ENCODE measurements at places on chromosomes 6 and 20.

DNA sequence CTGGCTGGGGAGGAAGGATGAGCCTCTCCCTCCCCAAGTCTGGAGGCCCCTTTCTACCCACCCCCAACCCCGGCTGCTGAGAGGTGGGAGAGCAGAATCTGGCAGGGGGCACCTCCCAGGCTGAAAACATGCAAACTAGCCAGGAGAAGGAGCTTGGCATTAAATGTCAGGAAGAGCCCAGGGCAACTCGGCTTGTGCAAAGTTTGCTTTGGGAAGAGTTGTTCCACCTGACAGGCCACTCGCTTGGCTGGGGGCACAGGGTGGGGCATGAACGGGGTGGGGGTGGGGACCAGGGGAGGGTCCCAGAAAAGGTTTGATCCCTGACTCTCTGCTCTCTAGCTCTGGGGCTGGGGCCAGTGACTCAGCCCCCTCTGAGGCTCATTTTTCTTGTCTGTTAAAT is 3.0 kb downstream of the SPDEF start:
- H3K4me3 ChIP-seq = no peak overlapping the region
- H3K4me1 ChIP-seq = 0 out of 2 replicates have a peak, but pooled peaks cover 4% of the 10 kb centered on the region
- H3K27me3 ChIP-seq = no peaks in the 10 kb centered on the region

DNA sequence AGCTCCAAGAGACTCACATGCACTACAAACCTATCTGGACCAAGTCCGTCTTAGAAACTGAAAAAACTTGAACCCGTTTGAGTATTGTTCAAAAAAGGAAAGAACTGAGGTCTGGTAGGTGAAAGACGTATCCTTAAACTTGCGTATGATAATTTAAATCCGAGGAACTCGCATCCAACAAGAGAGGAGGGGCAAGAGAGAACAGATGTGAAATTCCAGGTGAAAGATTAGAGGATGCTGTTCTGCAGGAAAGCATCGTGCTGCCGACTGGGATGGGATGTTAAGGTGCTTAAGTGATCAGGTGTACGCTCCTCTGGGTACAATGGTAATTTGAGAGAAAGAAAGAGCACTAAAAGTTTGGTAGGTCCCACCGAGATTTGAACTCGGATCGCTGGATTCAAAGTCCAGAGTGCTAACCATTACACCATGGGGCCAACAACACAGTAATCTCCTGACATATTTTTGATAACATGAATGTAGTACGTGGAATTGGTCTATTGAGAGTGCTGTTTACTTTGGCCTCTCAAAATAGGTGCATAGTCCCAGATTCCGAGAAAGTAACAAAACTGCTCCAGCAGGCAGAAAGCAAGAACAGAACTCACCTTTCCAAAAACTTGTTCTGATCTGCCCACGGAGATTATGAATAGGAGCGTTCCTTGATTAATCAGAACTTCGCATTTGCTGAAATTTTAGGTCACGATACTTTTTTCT is 53.5 kb upstream of the BTN3A2 start:
- peak; percentile 77 for DNase-seq
- H3K27me3 ChIP-seq = no peaks in the 10 kb centered on the region
- H3K4me1 ChIP-seq = no peaks in the 10 kb centered on the region
- H3K36me3 ChIP-seq = no peaks in the 10 kb centered on the region
- no peak overlapping the region for H3K27ac ChIP-seq

- no peaks in the 10 kb centered on the region for H3K4me1 ChIP-seq
- H3K27me3 ChIP-seq = no peaks in the 10 kb centered on the region
- H3K27ac ChIP-seq = no peak overlapping the region
- no peaks in the 10 kb centered on the region for H3K36me3 ChIP-seq
- no peak for DNase-seq
Measured at GRCh38 chr20:14055127-14055742, 59.9 kb downstream of the MACROD2 start.

GRCh38 chr6:20129290-20130088 is 82.8 kb downstream of the MBOAT1 start:
- no peaks in the 10 kb centered on the region for H3K27me3 ChIP-seq
- H3K4me3 ChIP-seq = no peak overlapping the region
- DNase-seq = no peak
- no peaks in the 10 kb centered on the region for H3K36me3 ChIP-seq
- peaks cover 2% of the 10 kb centered on the region for H3K4me1 ChIP-seq
- H3K27ac ChIP-seq = no peak overlapping the region

GRCh38 chr20:15726416-15726815 is 846.8 kb downstream of the KIF16B start:
- H3K4me3 ChIP-seq = no peak overlapping the region
- H3K4me1 ChIP-seq = no peaks in the 10 kb centered on the region
- no peaks in the 10 kb centered on the region for H3K27me3 ChIP-seq
- H3K36me3 ChIP-seq = no peaks in the 10 kb centered on the region
- H3K27ac ChIP-seq = no peak overlapping the region
- no peak for DNase-seq

- peak; percentile 98 for DNase-seq
- H3K27ac ChIP-seq = no peak overlapping the region
- peak overlapping the region; percentile 40 for H3K4me3 ChIP-seq
- H3K27me3 ChIP-seq = peaks cover 25% of the 10 kb centered on the region
- H3K4me1 ChIP-seq = no peaks in the 10 kb centered on the region
- no peaks in the 10 kb centered on the region for H3K36me3 ChIP-seq
Measured at GRCh38 chr20:56343861-56344381, 14.9 kb upstream of the FAM210B start.

DNA sequence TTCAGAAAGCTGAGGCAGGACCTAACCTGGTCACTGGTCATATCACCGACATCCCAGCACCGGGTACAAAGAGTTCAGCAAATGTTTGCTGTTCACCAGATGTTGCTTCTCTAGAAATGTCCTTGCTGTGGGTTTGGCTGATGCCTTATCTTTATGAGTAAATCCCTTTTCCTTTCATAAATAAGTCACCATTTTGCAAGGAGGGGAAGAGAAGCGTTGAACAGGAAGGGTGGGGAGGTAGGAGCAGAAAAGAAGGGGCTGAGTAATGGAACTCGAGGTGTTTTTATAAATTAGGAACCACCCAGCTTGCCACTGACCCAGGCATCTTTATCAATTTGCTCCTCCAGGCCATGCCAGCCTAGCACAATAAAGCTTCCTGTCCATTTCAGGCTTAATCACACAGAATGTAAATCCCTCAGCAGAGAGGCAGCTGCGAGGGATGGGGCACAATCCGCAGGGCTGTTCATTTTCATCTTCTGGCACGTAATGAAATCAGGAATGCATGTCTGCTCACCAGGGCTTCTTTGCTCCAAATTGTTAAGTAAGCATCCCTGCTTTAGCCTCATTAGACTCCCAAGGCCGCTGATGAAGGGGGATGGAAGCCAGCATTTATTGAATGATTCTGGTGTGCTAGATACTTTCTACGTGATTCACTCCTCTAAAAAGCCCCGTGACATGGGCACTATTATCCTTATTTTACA is 371.9 kb upstream of the CHD6 start:
- no peak overlapping the region for H3K27ac ChIP-seq
- DNase-seq = no peak
- H3K36me3 ChIP-seq = no peaks in the 10 kb centered on the region
- no peaks in the 10 kb centered on the region for H3K4me1 ChIP-seq

- no peak for DNase-seq
- no peak overlapping the region for H3K27ac ChIP-seq
Measured at GRCh38 chr20:61757678-61758563, 307.8 kb downstream of the TAF4 start.

DNA sequence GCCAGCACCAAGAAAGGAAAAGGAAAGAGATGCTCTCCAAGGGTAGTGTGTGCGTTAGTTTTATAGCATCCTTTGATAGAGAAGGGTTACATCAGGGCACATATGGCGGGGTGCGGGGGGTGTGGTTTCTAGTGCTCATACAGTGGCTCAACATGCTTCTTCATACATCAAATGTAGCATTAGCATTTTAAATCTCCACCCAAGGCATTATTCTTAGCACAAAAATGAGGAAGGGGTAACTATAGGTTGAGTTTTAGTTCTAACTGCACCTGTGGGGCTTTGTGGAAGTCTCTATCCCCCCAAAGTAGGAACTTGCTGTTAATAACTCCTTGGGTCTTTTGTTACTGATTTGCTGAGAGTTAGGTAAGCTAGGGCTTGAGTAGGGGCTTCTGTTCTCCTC is 89.3 kb downstream of the CEP57L1 start:
- no peak overlapping the region for H3K4me3 ChIP-seq
- no peaks in the 10 kb centered on the region for H3K4me1 ChIP-seq
- no peaks in the 10 kb centered on the region for H3K36me3 ChIP-seq
- H3K27ac ChIP-seq = no peak overlapping the region
- DNase-seq = no peak

GRCh38 chr6:34050691-34051090 is 95.2 kb downstream of the GRM4 start:
- H3K27ac ChIP-seq = no peak overlapping the region
- DNase-seq = no peak
- peaks cover 3% of the 10 kb centered on the region for H3K4me1 ChIP-seq

- no peaks in the 10 kb centered on the region for H3K36me3 ChIP-seq
- no peak overlapping the region for H3K27ac ChIP-seq
- no peak for DNase-seq
- no peak overlapping the region for H3K4me3 ChIP-seq
- H3K4me1 ChIP-seq = no peaks in the 10 kb centered on the region
Measured at GRCh38 chr6:29531668-29532067, 27.9 kb downstream of the UBD start.

GRCh38 chr6:140001005-140001404 is 626.6 kb upstream of the CITED2 start:
- H3K27ac ChIP-seq = no peak overlapping the region
- no peaks in the 10 kb centered on the region for H3K4me1 ChIP-seq
- DNase-seq = no peak
- no peak overlapping the region for H3K4me3 ChIP-seq
- H3K36me3 ChIP-seq = no peaks in the 10 kb centered on the region
- H3K27me3 ChIP-seq = no peaks in the 10 kb centered on the region

DNA sequence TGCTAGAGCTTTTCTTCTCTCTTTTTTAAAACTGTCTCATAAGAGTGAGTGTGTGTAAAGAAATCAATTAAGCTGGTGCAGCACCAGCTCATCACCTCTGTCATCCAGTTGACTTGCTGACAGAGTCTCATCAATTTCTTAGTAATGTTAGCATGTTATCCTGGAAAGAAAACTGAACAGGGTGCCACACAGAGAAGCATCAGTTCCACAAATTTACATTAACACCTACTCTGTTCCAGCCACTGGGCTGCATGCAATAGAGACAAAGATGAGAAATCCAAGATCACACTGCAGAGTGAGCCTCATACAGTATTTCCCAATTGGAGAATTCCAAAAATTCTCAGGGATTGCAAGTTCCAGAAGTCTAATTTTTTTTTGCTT is 207.0 kb upstream of the CITED2 start:
- no peaks in the 10 kb centered on the region for H3K27me3 ChIP-seq
- no peaks in the 10 kb centered on the region for H3K36me3 ChIP-seq
- H3K27ac ChIP-seq = no peak overlapping the region
- DNase-seq = no peak
- H3K4me3 ChIP-seq = no peak overlapping the region

GRCh38 chr6:119234457-119234856 is 115.1 kb downstream of the MAN1A1 start:
- DNase-seq = no peak
- no peaks in the 10 kb centered on the region for H3K36me3 ChIP-seq
- H3K27ac ChIP-seq = no peak overlapping the region
- no peak overlapping the region for H3K4me3 ChIP-seq

DNA sequence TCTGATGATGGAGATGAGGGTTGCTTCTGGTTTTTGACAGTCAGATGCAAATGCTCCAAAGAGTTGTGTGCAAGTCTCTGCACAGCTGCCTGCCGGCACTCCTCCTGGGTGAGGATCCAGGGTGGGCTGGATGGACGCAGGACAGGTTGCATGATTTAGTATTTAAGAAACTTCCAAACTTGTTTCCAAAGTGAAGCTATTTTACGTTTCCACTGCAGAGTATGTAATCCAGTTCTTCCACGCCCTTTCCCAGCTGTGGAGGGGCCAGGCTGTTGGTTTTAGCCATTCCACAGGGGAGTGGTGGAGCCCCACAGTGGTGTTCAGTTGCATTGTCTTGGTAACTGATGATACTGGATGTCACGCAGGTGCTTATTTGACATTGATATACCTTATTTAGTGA is 157.3 kb downstream of the THBS2 start:
- H3K27me3 ChIP-seq = no peaks in the 10 kb centered on the region
- no peak for DNase-seq
- no peak overlapping the region for H3K27ac ChIP-seq
- no peak overlapping the region for H3K4me3 ChIP-seq
- peaks cover 6% of the 10 kb centered on the region for H3K4me1 ChIP-seq

DNA sequence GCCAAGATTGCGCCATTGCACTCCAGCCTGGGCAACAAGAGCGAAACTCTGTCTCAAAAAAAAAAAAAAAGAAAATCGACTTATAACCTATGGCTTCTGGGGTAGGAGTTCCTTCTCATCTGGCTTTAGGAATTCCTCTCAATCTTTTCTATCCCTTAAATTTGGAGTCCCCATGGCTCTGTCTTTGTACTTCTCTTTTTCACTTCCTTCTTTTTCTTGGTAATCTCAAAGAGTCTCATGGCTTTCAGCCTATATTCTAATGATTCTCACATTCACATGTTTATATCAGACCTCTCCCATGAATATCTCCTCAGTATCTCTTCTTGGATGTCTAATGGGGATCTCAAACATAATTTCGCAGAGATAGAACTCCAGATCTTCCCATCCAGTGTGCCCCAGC is 42.8 kb upstream of the RALGAPA2 start:
- no peak overlapping the region for H3K27ac ChIP-seq
- no peaks in the 10 kb centered on the region for H3K4me1 ChIP-seq
- no peak overlapping the region for H3K4me3 ChIP-seq
- no peak for DNase-seq
- H3K27me3 ChIP-seq = no peaks in the 10 kb centered on the region
- no peaks in the 10 kb centered on the region for H3K36me3 ChIP-seq

GRCh38 chr6:33746036-33746600 is 587 bp downstream of the IP6K3 start:
- no peaks in the 10 kb centered on the region for H3K27me3 ChIP-seq
- no peak overlapping the region for H3K4me3 ChIP-seq
- peak; percentile 58 for DNase-seq

GRCh38 chr6:166958926-166959861 is 2.8 kb upstream of the RNASET2 start:
- no peak for DNase-seq
- H3K4me3 ChIP-seq = no peak overlapping the region
- no peaks in the 10 kb centered on the region for H3K27me3 ChIP-seq
- H3K36me3 ChIP-seq = no peaks in the 10 kb centered on the region
- H3K4me1 ChIP-seq = peaks cover 8% of the 10 kb centered on the region
